ENCODE measurements at places on chromosomes 1 and 21. TPM values are rescaled to one million over a fixed set of nuclear protein-coding genes. Genes with fewer than 3 reads are reported as not detected.

GRCh38 chr1:24720152-24720551 lies 25.1 kb upstream of the CLIC4 start:
- no peaks in the 10 kb centered on the region for H3K27me3 ChIP-seq
- peaks cover 2% of the 10 kb centered on the region for H3K36me3 ChIP-seq
- no peak overlapping the region for H3K27ac ChIP-seq
- no peak overlapping the region for H3K4me3 ChIP-seq

PROX1 gene
- total RNA-seq = not detected

GRCh38 chr1:245856944-245857531 lies 650.0 kb downstream of the SMYD3 start:
- H3K4me3 ChIP-seq = no peak overlapping the region
- no peaks in the 10 kb centered on the region for H3K4me1 ChIP-seq
- no peaks in the 10 kb centered on the region for H3K27me3 ChIP-seq
- peaks cover 10% of the 10 kb centered on the region for H3K36me3 ChIP-seq

DNA sequence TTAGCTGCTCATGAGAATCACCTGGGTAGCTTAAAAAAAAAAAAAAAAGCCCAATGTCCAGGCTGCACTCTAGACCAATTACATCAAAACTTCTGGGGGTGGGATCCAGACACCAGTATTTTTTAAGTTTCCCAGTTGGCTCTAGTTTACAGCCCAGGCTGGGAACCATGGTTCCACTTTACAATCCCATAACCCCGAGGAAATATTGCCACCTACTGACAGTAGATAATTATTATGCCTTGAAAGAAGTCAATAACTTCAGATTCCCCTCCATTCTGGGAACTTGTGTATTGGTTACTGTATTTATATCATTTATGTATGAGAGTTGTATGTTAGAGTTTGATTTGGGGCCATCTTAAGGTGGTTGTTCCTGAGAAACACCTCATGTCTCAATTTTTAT lies 100.2 kb downstream of the SPATA46 start:
- no peak overlapping the region for H3K4me3 ChIP-seq
- no peak overlapping the region for H3K27ac ChIP-seq

- no peaks in the 10 kb centered on the region for H3K36me3 ChIP-seq
- peaks cover under 1% of the 10 kb centered on the region for H3K4me1 ChIP-seq
- no peaks in the 10 kb centered on the region for H3K27me3 ChIP-seq
- H3K4me3 ChIP-seq = no peak overlapping the region
- no peak overlapping the region for H3K27ac ChIP-seq
- no peak for DNase-seq
Observed at GRCh38 chr1:239744851-239745250, 346.8 kb upstream of the FMN2 start.

ALG14 gene
- 1.8 TPM for total RNA-seq

- H3K4me3 ChIP-seq = no peak overlapping the region
- DNase-seq = no peak
- H3K27me3 ChIP-seq = peaks cover 8% of the 10 kb centered on the region
- no peak overlapping the region for H3K27ac ChIP-seq
- H3K4me1 ChIP-seq = peaks cover 2% of the 10 kb centered on the region
Observed at GRCh38 chr21:15098908-15099307, 34.1 kb upstream of the NRIP1 start.

DNA sequence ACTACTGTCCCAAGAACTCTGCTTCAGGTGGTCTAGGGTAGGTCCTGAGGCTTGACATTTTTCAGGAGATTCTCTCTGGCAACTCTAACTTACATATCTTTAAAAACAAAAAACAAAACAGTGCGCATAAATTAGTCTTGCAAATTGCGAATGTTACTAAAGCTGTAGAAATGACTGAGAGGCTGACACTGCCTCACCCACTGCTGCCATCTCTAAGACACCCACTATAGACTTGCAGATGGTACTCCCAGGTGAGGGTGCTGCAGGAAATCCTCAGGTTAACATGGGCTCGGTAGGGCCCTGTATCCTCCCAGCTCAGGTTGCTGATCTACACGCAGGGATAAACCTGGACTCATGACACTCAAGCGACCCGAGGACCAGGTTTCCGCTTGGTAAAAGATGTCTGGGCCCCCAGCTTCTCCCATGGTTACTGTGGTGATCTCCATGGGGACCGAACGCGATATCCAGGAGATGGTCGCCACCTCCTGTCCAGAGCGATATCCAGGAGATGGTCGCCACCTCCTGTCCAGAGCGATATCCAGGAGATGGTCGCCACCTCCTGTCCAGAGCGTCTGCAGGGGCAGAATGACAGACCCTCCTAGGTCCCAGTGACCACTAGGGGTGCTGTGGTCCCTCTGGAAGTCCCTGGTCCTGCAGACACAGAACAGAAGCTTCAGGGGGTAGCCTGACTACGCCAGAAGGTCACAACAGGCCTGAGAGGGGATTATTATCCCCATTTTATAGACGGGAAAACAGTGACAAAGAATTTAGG lies 16.2 kb upstream of the LY9 start:
- H3K27ac ChIP-seq = no peak overlapping the region
- DNase-seq = no peak
- H3K4me1 ChIP-seq = peaks cover 22% of the 10 kb centered on the region
- peaks cover 3% of the 10 kb centered on the region for H3K36me3 ChIP-seq

GRCh38 chr1:36472656-36473055 lies 8.5 kb upstream of the MRPS15 start:
- DNase-seq = no peak
- no peaks in the 10 kb centered on the region for H3K36me3 ChIP-seq
- H3K4me1 ChIP-seq = no peaks in the 10 kb centered on the region
- H3K27me3 ChIP-seq = no peaks in the 10 kb centered on the region
- no peak overlapping the region for H3K4me3 ChIP-seq
- no peak overlapping the region for H3K27ac ChIP-seq

NEGR1 gene
- total RNA-seq = 0.08 TPM

CAPN8 gene
- 0.91 TPM for total RNA-seq
